ENCODE measurements at places on chromosomes 5 and 9.
A peak's percentile ranks its signal among the peaks of the same experiment; 100 is the strongest.

- DNase-seq: no peak
Observed at GRCh38 chr9:92324889-92325268, 271 bp downstream of the NOL8 start.

GRCh38 chr9:128190516-128191405, 611 bp downstream of the CIZ1 start:
- no peak for DNase-seq

GRCh38 chr9:120970244-120970643, 43.6 kb upstream of the TRAF1 start:
- no peak for DNase-seq

GRCh38 chr5:93221-93980, 1.4 kb downstream of the PLEKHG4B start:
- DNase-seq: no peak

GRCh38 chr5:34511481-34511880, 144.6 kb upstream of the RAI14 start:
- no peak for DNase-seq

DNA sequence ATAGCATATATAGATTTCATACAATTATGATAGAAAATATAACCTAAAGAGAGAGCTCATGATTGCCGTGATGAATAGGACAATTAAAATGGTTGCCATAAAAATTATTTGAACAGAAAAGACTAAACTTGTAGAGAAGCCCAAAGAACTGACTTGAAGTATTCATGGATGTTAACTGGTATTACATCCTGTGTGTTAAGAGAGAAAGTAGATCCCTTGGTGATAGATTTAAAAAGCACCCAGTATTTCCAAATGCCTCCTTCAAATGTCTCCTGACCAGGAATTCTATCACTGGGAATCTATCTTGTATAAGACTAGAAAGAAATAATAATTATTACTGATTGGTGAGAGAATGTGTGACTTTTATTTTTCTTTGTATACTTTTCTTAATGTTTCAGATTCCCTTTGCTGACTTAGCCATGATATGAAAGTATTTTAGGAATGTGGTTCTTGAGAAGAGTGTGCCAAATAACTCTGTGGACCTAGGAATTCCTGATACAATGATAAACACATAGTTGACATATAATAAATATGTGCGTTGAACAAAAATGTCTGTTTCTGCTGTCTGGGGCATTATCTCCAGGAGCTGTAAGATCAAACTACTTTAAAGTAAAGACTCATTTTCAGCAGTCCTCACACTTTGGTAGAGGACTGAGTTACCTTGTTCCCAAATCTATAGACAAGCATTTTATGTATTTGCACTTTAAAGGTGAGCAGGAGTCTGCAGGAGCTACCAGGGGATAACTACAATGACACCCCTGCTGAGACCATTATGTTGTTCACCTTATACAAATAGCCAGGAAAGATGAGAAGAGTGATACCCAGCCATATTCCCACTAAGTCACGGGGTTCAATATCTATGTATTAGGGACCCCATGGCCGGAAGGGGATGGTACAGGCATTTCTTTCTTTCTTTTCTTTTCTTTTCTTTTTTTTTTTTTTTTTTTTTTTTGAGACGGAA, 211.1 kb upstream of the TLE4 start:
- DNase-seq: peak; percentile 69

- DNase-seq: no peak
Observed at GRCh38 chr9:92520837-92521236, 15.0 kb downstream of the ECM2 start.

- DNase-seq: no peak
Observed at GRCh38 chr5:10524376-10525123, 39.3 kb upstream of the ANKRD33B start.

DNA sequence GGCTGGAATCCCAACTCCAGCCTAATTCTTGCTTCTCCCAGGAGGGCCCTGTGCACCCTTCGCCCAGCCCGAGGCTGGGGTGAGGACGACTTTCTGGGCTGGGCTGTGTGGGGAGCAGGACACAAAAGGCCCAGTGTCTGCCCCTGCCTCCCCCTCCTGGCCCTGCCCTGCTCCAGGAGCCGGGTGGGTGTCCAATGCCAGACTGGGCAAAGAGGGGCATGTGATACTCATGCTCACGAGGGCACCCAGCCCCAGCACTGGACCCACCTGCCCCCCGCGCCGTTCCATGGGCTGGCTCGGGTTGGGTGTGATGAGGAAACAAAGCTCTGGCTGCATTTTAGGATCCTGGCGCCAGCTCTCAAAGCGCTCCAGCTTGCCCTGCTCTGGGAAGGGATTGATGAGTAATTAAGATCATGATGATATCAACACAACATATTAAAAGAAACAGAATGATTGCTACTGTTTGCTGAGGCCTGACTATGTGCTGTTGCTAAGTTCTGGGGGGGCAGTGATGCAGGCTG, 30.7 kb downstream of the LHX2 start:
- no peak for DNase-seq

DNA sequence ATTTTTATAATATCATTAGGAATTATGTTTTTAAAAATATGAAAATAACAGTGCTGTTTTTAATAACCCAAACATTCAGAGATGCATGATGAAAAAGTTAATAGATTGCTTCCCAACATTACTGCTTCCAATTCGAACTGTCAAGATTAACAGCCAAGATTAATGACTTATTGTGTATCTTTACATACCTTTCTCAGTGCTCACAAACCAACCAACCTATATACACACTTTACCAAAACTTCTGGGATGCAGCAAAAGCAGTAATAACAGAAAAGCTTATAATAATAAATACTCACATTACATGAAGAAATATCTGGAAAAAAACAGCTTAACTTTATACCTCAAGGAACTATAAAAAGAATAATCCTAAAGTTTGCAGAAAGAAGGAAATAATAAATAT, 82.1 kb downstream of the TMEM232 start:
- DNase-seq: no peak

GRCh38 chr5:148968311-148968710, 94.6 kb downstream of the SH3TC2 start:
- no peak for DNase-seq

GRCh38 chr9:120890320-120891244, 13.6 kb upstream of the PHF19 start:
- no peak for DNase-seq

DNA sequence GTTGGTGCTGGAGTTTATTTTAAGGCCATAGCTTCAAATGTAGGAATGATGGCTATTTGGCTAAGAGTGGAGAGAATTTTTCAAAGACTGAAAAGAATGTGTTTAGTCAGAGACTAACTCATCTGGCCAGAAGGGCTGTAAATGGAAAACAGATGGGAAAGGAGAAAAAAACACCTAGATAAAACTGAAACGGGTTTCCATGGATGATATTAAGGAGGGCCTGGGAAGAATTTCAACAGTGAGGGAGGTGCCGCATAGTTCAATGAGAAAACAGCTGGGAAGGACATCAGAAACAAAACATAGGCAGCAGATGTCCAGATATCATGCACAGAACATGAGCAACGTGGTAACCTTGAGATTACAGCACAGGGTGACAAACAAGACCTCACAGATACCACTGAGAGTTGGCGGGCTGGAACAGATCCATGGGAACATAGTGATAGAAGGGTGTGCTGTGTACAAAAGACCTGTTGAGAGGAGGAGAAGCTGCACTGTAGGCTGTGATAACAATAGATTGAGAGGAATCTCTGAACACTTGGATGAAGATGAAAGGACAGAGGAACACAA, 31.2 kb upstream of the RAD23B start:
- no peak for DNase-seq

DNA sequence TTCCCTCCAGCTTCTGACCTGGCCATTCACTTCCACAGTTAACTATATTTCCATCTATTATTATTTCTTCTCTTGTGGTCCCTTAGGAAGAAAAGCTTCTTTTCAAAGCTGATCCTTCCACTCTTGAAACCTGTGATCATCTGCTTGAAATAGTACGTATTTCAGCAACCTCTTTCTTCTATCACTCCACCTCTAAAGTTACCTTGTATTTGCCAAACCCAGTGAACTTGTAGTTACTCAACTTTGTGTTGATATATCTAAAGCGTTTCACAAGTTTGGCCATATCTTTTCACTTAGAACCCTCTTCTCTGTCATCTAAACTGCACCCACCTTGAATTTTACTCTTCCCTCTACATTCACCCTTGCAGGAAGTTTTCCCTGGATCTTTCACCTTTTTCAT, 173.8 kb upstream of the RAD23B start:
- no peak for DNase-seq

GRCh38 chr9:127912296-127912695, 4.5 kb downstream of the ST6GALNAC4 start:
- DNase-seq: no peak

DNA sequence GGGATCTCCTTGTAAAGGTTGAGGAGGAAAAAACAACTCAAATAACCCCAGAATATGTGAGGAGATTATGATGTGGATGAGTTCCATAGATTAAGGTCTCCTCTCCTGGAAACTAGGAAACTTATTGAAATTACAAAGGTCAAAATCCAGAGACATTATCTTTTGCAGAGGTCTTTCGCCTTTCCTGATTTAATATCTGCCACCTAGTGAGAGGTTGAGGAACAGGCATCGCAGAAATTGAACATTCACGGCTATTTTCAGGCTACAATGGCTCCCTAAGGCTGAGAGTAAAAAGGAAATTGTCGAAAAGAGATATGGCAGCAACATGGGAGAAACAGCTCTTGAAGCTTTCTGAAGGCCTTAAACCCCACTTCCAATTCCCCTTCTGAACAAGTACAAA, 127.5 kb upstream of the PLCXD3 start:
- no peak for DNase-seq

DNA sequence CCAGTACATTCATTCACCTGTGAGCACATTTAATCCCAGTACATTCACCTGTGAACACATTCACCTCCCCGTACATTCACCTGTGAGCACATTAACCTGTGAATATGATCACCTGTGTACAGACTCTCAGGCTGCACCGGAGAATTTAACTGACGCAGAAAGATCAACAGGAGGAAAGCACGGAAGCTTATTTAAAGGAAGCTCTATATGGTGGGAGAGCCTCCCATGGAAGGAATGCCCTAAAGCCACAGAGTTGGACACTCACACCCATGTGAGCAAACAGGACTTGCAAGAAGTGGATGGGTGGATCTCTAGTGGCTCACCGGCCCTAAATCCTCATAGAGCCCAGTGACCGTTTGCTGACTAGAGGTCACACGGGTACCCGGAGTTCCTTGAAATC, 38.2 kb downstream of the TRIP13 start:
- DNase-seq: no peak

GRCh38 chr5:135999406-136000139, 29.2 kb upstream of the TGFBI start:
- DNase-seq: no peak

GRCh38 chr5:124825983-124826337, 79.5 kb upstream of the ZNF608 start:
- DNase-seq: no peak

DNA sequence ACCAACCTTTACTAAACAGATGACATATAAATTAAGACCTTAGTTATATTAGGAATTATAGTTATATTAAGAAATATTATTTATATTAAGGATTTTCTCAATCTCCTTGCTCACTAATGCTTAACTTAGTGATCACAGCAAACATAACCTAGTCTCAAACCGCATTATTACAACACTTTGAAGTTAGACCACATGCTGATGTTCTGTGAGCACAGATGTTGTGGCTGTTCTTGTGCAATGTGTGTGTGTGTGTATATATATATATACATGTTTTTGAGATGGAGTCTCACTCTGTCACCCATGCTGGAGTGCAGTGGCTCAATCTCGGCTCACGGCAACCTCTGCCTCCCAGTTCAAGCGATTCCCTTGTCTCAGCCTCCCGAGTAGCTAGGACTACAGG, 20.5 kb downstream of the ELP1 start:
- DNase-seq: no peak

DNA sequence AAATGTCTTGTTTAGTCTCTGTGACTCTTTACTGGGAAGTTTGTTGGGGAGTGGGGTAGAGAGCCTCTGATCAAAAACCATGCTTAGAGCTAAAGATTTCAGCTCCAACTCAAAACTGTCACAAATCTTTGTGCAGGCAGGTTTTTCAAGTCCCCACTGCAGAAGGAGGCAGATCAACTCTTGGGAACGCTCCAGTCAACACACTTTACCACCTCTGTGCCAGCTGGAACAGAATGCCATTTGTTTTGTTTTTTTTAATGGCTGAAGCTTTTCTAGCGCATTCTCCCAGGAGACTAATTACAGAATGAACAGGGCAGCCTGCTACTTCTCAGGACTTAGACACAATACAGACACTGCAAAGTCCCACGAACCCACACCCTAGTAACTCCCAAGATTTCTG, 17.9 kb upstream of the LHX6 start:
- no peak for DNase-seq

GRCh38 chr5:60886158-60886557, 42.1 kb upstream of the ELOVL7 start:
- no peak for DNase-seq

- DNase-seq: no peak
Observed at GRCh38 chr5:121288781-121289180, 562.9 kb upstream of the FTMT start.

DNA sequence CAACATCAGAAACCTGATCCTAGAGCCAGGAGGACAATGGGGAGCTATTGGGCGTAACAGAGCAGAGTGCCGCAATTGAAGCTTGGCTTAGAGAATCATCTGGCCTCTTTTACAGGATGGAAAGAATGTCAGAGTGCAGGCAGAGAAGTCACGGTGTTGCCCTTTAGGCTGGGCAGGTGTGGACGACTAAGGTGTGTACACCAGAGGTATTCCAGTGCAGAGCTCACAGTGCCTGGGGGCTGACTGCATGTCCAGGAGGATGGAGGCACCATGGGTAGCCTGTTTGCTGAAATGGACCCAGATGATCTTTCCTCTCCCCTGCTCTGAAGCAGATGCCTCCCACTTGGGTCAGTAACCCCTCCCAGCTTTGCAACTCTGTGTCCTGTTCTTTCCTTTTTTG, 48.9 kb upstream of the TBC1D2 start:
- DNase-seq: no peak

GRCh38 chr5:2039180-2039531, 156.4 kb upstream of the IRX4 start:
- DNase-seq: no peak

GRCh38 chr5:177131352-177132135, 2.0 kb upstream of the NSD1 start:
- no peak for DNase-seq

- peak; percentile 48 for DNase-seq
Observed at GRCh38 chr5:71922584-71923106, 184.6 kb upstream of the MAP1B start.

GRCh38 chr5:14187660-14188059, 44.5 kb downstream of the TRIO start:
- DNase-seq: no peak

- DNase-seq: no peak
Observed at GRCh38 chr5:80576383-80576782, 6.3 kb upstream of the ANKRD34B start.

All from iPS DF 19.7 (cell line).